ENCODE measurements at places on chromosomes 13 and 19.

- no peak for DNase-seq
These were observed 689 bp downstream of the DCUN1D2 start for GRCh38 chr13:113489549-113490495.

- no peak for DNase-seq
These were observed 18.9 kb downstream of the VASP start for GRCh38 chr19:45526143-45526542.

DNA sequence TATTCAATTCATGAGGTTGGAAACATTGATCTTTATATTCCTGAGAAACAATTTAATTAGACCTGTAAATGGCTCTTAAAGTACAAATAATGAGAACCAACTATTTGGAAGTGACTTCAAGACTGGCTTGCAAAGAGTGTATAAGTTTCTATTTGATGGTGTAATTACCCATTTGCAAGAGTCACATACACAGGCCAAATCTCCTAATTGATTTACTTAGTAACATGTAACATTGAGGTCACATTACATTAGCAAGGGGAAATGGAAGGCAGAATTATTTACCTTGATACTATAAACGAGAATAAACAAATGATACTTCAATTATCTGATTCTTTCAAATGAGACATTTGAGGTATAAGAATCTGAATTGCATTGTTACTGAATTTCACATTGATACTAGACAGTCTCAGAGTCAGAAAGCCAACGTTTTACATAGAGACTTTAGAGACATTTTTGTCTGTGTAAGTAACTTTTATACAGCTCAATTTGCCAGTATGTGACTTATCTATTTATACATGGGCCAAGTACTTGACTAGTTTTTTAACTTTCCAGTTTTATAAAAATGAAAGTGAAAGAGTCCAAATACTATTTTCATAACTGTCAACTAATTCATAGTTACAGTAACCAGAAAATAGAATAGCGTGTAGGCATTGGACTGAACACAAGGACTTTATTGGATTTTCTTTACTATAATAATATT, 95.6 kb upstream of the RFC3 start:
- no peak for DNase-seq

DNA sequence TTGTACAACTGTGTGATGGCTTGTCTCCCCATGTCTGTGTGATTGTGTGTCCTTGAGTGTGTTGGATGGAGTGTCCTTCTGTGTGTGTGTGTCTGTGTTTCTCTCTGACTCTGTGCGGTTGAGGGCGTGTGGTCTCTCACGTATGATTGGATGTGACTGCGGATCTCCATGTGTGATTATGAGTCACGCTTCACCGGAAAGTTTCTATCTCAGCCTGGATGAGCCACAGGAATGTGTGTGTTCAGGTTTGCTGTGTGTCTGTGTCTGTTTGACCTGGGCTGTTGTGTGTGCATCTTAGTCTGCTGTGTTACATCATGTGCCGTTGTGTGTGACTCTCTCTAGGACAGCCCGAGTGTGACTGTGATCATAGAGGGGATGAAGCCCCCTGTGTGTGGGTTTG, 15.5 kb upstream of the ZNF835 start:
- no peak for DNase-seq

DNA sequence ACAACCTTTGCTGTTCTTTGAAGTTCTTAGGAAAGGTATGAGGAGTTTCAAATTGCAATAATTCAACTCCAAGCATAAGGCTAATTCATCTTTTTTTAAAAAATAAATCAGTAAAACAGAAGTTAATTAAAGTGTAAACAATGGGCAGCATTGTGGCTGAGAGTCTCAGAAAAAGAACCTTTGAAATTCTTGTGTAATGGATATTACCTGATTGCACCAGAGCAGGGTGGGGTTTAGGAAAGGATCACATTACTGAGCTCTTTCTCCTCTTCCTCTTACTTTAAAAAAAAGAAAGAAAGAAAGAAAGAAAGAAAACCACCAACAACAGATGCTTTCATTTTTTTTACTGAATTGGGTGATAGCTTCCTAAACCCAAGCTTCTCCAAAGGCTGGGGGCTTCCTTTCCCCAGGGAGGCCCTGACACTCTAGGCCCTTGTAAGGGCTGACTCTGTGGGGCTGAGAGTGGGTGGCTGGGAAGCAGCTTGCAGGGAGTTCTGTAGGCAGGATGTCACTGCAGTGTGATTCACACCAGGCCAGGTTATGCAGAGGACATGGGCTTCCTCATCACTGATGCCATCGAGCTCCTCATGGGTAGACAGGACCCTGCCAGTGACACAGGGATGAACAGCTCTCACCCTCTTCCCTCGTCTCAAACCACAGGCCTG, 564.5 kb downstream of the FGF9 start:
- no peak for DNase-seq

All from thoracic aorta (tissue), 2 donors.